ENCODE measurements at places on chromosomes 16 and 17.

- DNase-seq = no peak
These were observed 18.3 kb upstream of the WFIKKN2 start for GRCh38 chr17:50816771-50817751.

DNA sequence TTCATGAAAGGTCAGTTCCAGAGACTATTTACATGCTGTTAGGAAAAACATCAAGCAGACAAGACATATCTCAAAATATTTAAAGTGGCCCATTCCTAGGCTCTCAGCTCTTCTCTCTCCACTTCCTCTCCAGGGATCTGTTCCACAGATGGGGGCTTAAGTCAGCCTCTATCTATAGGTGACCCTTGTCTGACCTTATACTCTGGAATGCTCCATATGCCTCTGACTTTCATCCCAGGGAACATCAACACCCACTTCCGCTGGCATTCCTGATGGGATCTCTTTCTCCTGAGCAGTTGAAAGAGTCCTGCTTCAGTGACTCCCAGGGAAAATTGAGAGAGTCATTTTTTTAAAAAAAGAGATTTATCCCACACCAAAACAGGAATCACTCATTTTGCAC, 11.5 kb upstream of the WIPI1 start:
- no peak for DNase-seq

- no peak for DNase-seq
These were observed 4.7 kb downstream of the PRR29 start for GRCh38 chr17:64002658-64003525.

DNA sequence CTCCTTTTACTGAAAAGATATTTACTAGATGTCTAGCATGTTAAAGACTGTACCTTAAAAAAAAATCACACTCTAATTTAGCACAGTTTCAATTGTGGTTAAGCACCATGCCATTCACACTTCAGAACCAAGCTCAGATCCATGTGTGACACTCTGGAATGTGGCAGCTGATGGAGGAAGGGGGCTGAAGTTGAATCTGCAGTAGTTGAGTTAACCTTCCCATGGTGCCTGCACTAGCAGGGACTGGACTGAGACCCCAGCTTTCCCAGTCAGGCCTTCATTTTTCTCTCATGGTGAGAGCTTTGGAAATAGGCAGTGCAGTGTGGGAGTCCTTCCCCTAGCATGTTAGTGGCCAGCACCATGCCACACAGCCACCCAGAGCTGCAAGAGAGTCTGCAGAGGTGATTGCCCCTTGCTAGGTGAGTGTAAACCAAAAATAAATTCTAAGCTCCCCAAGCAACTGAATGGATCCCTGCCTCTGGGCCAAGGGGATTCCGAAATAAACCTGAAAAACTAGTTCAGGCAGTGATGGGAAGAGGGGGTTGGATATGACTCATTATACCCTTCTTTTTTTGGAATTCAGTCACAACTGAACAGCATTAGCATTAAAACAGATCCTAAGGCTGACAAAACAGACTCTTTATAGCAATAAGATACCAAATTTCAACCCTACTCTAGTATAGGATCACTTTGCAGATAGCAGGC, 208.5 kb downstream of the WWOX start:
- no peak for DNase-seq

- no peak for DNase-seq
These were observed 2.1 kb downstream of the GSE1 start for GRCh38 chr16:85615014-85615851.

GRCh38 chr16:4372001-4372577, 441 bp downstream of the VASN start:
- DNase-seq = no peak

Measured in NCI-H2081 treated with DMSO at 0.1 percent for 48 hours (cell line).